ENCODE measurements at places on chromosomes 4 and X.

DNA sequence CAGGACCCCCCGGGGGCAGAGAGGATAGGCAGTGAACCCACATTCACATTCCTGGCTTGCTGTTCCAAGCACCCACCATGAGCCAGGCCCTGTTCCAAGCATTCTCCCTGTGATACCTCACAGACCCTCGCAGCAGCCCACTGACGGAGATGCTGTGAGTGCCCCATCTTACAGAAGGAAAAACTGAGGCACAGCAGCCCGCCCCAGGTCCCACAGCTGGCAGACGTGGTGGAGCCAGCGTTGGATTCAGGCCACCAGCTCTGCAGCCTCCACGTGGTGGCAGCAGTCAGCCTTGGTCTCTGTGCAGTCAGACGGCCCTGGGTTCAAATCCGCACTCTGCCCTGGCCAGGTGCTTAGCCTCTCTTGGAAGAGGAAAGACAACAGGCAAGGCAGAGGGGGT, 16.8 kb downstream of the MAN2B2 start:
- no peak for DNase-seq

- no peak for DNase-seq
Measured at GRCh38 chr4:26028793-26029567, 115.0 kb downstream of the SMIM20 start.

- DNase-seq, result no peak
Measured at GRCh38 chr4:107977482-107977881, 12.2 kb upstream of the HADH start.

GRCh38 chrX:28303486-28303885, 283.8 kb upstream of the IL1RAPL1 start:
- DNase-seq, result no peak

DNA sequence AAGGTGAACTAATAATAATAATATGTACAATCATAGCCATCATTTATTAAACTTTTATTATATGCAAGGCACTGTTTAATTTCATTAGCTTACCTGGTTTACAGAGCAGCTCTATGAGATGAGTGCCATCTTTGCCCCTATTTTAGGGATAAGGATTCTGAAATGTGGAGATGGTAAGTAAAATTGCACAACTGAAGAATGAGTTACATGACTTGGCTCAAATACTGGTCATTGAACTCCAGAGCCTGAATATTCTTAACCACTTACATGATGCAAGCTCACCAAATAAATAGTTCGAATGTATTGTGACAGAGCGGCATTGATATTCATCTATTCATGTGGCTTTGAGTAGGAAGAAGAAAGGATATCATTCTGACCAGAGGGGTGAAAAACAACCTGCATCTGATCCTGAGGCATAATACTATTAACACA, 11.7 kb downstream of the ALB start:
- no peak for DNase-seq

- peak; percentile 80 for DNase-seq
Measured at GRCh38 chr4:118834960-118835569, 861 bp downstream of the SEC24D start.

- DNase-seq, result no peak
Measured at GRCh38 chr4:22299678-22300077, 216.2 kb downstream of the ADGRA3 start.
